ENCODE measurements at places on chromosomes 4 and X. TPM values are rescaled to one million over a fixed set of nuclear protein-coding genes. Genes with fewer than 3 reads are reported as not detected.

The PRKG2 gene
- under 0.01 TPM for total RNA-seq

The SLC9B1 gene
- not detected for total RNA-seq

The SLC26A1 gene
- total RNA-seq, result 0.33 TPM

The HDX gene
- total RNA-seq, result 6.9 TPM

The SMIM14 gene
- total RNA-seq, result 8.4 TPM

The PLP1 gene
- total RNA-seq, result not detected

The TSPAN6 gene
- 28.0 TPM for total RNA-seq

The NSUN7 gene
- total RNA-seq, result 0.87 TPM

The TEX11 gene
- total RNA-seq, result not detected

The AKAP4 gene
- total RNA-seq, result not detected

The REELD1 gene
- not detected for total RNA-seq

The GRK4 gene
- 3.5 TPM for total RNA-seq

The RNF175 gene
- total RNA-seq, result not detected

The FDCSP gene
- not detected for total RNA-seq

Data from mammary microvascular endothelial cell (primary cell).